ENCODE measurements at places on chromosomes 13 and 19.

DNA sequence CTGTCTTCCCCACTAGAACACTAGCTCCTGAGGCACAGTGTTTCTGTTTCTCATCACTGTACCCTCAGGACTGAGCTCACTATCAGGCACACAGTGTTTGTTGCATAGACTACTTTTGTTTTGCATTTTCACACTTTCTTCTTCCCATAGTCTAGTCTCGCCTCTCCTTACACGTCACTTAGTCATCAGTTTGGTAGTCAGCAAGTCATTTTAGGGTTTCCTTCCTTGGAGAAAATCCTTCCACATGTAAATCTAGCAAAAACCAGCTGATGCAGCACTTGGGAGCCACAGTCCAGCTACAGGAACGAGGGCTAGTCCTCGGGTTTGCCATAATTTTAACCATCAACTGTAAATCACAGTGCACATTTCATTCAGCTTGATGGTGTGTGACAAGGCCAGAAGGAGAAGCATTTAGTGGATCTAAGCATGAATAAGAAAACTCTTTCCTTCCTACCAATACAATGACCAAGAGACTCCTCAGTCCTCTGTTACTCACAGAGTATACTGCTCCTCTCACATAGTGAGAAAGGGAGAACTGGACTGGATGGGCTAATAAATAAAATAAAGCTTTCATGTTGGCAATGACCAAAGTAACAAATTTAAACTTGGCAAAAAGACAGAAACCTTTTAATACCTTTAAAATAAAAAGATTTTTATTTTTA is 221.0 kb downstream of the KLF12 start:
- DNase-seq = no peak

- no peak for DNase-seq
Observed at GRCh38 chr13:106318941-106319411, 216.5 kb downstream of the EFNB2 start.

- DNase-seq = no peak
Observed at GRCh38 chr13:21478881-21479808, 20.0 kb upstream of the ZDHHC20 start.

DNA sequence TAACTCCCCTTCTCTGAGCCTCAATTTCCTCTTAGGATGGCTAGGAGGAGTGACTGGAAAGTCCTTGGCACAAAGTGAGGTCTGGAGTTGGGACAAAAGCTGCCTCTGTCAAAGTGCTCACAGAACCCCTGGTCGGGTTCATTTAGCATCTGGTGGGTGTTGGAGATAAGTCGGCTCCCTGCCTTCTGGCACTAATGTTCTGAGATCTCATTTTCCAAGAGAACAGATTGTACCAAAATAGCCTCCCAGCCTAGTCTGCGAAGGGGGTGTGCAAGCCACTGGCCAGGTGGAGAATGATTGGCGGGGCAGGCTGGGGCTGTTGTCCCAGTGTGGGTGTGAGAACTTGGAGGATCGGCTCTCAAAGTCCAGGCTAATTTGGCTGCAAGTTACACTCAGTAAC is 20.7 kb upstream of the NWD1 start:
- DNase-seq = no peak

DNA sequence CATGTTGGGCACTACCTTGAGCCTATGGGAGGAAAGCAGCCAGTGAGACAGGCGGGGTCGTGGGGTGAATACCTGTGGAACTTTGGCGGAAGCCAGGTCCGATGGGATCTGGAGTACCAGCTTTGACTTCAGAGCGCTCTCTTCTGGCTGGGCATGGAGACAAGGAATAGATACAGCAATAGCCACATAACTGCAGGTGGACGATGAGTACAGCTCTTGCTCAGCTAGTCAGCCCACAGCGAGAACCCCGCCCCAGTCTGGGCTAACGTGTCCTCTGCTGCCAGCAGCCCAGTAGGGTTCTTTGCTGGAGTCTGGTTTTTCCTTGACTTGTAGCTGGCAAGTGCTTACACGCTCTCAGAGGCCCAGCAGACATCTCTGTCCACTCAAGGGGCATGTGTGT is 83.4 kb downstream of the SIPA1L3 start:
- DNase-seq = no peak

DNA sequence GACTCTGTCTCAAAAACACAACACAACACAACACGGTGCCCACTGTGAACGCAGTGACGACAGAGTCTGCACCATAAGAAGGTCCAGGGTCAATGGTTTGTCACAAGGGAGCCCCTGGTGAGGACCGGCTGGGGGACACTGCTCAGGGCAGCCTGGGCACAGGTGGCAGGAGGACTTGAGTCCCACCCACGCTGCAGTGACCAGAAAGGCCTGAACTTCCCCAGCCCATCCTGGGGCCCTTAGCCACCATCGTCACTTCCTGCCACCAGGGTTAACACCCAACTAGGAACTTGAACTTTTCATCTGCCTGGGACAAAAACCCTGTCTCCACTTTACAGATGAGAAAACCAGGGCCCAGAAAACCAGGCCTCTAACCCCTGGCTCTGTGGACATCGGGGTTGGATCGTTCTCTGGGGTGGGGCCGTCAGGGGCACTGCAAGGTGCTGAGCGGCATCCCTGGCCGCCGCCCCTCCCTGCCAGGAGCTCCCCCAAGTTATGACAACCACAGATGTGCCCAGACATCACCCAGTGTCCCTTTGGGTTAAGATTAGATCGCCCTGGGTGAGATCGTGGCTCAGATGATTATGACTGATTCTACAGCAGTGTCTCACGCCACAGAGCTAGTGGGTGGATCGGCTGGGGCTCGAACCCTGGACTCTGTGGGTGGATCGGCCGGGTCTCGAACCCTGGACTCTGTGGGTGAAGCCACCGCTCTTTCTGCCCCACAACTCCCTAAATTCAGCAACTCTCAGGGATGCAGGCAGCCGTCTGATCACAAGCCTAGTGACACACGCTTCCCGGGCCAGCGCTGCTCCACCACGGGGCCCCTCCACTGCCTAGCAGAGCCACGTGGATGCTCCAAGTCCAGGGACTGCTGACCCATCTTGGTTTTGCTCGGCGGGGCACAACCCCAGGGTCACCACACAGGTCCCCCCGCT is 14.0 kb downstream of the MOB3A start:
- peak; percentile 53 for DNase-seq

DNA sequence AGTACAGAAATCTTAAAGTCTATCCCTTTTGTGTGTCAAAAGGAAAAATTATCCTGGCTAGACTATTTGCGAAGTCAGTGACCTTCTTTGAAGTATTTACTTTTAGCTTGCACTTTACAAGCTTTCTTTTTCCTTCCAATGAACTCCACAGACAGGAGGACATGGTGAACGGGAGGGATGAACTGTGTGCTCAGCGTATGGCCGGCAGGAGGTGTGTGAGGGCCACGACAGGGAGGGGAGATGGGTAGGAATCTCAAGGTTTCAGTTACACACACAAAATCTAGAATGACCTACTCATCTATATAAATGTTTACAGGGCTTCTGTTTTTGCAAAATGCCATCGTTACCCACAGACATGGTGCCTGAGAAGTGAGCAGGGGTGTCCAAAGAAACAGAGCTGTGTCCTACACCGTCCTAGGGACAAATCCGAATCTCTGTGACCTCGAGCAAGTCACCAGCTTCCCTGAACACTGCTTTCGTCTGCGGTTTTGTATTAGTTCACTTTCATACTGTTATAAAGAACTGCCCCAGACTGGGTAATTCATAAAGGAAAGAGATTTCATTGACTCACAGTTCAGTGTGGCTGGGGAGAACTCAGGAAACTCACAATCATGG is 537.2 kb downstream of the LIG4 start:
- no peak for DNase-seq

- DNase-seq = no peak
Observed at GRCh38 chr13:81988567-81988966, 1647.6 kb upstream of the SPRY2 start.

DNA sequence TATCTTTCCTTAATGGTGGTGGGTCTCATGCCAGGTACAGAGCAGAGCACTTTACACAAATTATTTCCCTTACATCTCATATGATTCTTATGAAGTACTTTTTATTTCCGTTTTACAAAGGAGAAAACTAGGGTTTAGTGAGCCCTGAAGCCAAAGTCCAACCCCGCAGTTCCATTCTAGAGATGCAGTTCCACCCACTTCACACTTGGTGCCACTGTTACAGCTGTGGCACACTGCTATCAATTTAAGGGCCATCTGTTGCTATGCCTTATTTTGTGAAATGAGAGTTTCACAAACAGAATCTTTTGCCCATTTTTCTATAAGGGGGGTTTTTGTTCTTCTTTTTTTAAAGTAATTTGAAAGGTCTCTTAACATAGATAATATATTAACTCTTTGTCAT is 12.9 kb downstream of the MIPEP start:
- DNase-seq = no peak

DNA sequence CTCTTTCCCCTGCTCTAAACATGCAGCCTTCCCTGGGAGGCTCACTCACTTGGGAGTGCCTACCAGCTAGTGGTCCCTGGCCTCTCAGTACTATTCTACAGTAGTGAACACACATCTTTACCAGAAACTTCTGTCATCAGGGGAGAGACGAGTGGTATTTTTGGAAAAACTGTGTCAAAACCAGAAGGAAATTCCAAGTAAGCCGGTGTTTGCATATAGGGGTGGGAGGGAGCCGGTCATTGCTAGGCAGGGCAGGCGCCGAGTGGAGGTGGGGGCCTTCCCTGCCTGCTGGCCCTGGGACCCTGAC is 7.0 kb downstream of the RPS9 start:
- DNase-seq = no peak

GRCh38 chr19:9786342-9786741 is 17.8 kb upstream of the ZNF846 start:
- DNase-seq = no peak

- no peak for DNase-seq
Observed at GRCh38 chr19:49749055-49749716, 13.9 kb downstream of the TSKS start.

- no peak for DNase-seq
Observed at GRCh38 chr19:739998-740715, 10.8 kb upstream of the MISP start.

DNA sequence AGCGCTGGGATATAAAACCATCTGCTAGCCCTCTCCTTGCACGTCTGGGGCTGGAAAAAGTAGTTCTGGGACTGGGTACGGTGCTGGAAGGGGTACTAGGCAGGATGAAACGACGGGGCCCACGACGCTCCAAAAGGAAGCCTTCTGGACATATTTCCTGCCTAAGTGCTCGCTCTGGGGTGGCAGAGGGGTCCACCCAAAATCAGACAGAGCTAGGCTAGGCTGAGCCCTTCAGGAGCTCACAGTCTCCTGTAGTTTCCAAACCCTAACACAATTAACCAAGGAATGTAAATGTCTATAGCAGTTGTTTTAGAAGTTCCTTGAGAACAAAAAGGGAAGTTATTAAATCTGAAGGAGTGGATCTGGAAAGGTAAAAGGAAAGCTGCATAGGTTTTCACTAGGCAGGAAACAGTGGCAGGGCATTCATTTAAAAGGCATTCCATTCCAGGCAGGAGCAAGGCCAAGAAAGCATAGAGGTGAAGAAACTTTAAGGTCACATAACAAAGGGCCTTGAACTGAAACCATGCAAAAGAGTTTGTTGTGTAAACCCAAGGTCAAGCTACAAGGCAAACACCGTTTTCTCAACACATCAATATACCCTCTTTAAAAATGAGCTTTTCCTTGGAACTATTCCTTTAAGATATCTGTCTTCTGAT is 634 bp upstream of the DIAPH3 start:
- DNase-seq = no peak

GRCh38 chr19:2523630-2524311 is 47.8 kb downstream of the GADD45B start:
- no peak for DNase-seq

DNA sequence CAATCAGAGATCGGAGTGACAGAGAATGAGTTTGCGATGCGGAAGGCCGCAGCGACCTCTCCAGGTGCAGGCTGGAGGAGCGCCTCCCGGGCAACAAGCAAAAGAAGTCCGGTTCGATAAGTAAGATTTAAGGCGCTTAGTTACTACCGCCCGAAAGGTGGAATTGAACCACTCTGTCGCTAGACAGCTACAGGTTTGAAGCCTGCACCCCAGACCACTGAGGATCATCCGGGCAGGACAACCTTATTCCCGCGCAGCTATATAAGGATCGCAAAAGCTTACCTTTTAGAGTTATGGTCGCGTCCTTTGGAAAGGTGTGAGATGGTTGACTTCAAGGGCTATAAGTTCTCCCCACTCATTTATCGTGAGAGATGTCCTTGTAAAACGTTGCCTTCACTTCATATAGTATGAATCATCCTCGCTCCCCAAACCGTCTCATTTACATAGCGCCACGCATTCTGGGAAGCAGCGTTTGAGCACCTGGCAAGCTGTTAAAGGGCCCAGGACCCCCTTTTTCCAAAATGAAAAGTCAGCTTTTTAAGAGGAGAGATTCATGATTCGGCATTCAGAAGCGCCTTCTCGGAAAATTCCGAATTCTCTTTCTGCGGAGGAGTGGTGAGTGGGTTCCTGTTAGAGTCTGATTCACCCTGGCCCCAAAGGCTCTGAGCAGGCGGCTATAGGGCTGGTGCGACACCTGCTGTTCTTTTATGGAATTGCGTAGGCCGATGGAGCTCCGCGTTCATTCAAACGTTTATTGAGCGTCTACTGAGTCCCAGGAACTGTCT is 10.8 kb downstream of the FOSB start:
- peak; percentile 92 for DNase-seq

DNA sequence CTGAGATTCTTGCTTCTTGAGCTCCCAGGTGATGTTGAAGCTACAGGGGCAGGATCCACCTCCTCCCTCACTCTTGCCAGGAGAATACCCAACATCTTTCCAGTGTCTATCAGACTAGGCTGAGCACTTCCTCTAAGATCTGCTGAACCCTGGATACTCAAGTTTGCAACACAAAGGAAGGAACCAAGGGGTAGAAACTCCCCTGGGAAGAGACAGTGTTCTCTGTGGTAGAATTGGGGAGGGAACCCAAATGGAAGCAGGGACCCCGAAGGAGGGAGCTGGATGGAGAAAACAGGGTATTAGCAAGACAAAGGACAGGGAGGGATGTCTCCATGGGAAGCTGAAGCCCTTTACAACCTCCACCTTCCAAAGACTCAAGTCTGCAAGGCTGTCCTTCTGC is 117.6 kb downstream of the DNAJC15 start:
- no peak for DNase-seq

GRCh38 chr19:46748325-46749109 is 2.3 kb upstream of the STRN4 start:
- peak; percentile 75 for DNase-seq

DNA sequence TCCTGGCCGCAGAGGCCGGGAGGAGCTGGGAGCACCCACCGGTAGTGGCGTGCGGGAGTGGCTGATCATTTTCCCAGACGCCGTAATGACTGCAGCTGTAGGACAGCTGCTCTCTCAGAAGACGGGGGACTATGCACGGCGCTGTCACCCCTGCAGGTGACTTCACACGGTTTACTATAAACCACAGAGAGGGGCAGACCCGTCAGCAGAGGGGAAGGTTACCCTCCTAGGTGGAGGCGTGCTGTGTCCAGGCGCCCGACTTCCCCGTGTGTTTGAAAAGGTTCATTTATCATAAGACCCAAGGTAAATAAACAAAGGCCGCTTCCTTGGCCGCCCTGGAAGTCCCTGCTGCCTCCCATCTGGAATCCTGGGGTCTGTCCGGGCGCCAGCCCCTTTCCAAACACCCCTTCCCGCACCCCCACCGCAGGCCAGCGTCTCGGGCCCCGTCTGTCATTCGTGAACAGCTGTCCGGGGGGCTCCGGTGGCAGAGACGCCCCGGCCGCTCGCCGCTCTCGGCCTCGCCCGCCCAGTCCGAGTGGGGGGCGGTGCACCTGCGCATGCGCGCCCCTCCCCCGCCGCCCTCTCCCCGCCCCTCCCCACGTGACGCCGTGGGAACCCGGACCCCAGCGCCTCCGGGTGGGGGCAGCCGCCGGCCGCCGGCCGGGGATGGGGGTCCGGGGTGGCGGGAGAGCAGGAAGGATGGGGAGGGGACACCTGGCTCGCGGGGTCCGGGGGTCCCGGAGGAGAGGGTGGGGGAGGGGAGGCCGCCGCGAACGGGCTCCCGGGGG is 915 bp downstream of the SHC2 start:
- no peak for DNase-seq

GRCh38 chr13:40662866-40663265 is 3.6 kb downstream of the FOXO1 start:
- DNase-seq = no peak

Measured in stimulated activated CD4-positive, alpha-beta T cell treated with anti-CD3 and anti-CD28 coated beads, TNF-alpha, amount 100 ng/mL, for 24 hours (primary cell).